Heart left ventricle (tissue), 16 donors: ENCODE measurements at places on chromosomes 6 and 20.

- DNase-seq, result no peak
These were observed 35.1 kb upstream of the RFPL4B start for GRCh38 chr6:112311950-112312547.

DNA sequence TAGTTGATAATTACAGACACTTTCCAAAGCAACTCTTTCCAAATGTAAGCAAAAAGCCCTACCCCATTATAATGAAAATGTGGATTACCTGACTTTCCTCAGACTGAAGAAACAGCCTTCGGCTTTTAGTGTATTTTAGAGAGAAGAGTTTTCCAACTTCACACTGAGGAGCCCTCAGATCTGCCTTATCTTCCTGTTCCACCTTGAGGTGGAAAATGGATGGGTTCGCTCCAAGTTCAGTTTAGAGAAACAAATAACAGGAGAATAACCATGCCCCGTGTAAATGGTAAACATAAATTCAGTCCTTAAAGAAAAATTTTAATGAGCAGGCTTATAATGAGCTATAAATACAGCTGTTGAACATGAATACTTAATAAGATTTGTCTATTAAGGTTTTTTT, 21.1 kb upstream of the MTHFD1L start:
- no peak for DNase-seq

DNA sequence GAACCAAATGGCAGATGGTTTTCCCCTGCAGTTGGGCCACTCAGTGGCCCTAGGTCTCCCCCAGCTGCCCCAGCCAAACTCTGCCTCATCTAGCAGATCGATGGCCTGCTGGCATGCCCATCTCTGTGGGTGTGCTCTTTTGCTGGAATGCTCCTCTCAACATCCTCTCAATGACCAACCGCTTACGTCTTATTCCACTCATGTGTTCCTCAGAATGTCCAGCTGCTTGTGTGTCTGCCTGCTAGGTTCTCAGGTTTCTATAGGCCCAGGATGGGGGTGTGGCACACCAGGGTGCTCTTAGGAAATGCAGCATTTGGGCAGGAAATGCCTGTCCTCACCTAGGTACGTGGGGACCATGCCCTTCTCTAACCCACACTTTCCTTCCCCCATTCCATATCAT, 509.9 kb upstream of the SYNCRIP start:
- no peak for DNase-seq

DNA sequence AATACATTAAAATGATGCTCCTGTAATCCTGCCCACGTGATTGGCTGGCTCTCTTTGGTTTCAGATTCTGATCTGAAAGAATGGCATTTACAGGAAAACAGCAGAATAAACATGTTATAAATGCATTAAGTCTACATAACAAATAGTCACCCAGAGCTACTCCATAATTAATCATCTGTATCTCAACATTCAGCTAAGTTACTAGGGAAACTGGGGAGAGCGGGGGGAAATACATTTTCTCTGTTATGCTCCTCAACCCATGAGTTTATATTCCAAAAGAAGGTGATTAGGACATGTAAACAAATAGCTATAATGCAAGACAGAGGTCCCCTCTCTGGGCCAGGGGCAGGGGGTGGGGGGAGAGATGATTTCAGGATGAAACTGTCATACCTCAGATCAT, 58.5 kb downstream of the MAP7 start:
- DNase-seq, result no peak

- DNase-seq, result no peak
These were observed 68.3 kb downstream of the MMS22L start for GRCh38 chr6:97214671-97215070.
